ENCODE measurements at places on chromosomes 7 and 10. TPM values are rescaled to one million over a fixed set of nuclear protein-coding genes. Genes with fewer than 3 reads are reported as not detected.

SLC39A12 gene
- total RNA-seq: not detected

NUPR2 gene
- not detected for total RNA-seq

FBXW4 gene
- 15.0 TPM for total RNA-seq

ATXN7L1 gene
- 29.8 TPM for total RNA-seq

H2BK1 gene
- total RNA-seq: not detected

HOXA2 gene
- not detected for total RNA-seq

NYAP1 gene
- total RNA-seq: 4.9 TPM

POLR2J2 gene
- total RNA-seq: 3.8 TPM

SPDYE17 gene
- total RNA-seq: not detected

MPLKIP gene
- total RNA-seq: 64.0 TPM

SCRN1 gene
- 60.5 TPM for total RNA-seq

PDLIM1 gene
- 111 TPM for total RNA-seq

MRC1 gene
- not detected for total RNA-seq

HKDC1 gene
- not detected for total RNA-seq

RADIL gene
- 9.8 TPM for total RNA-seq

LRIT1 gene
- 0.07 TPM for total RNA-seq

AMPH gene
- total RNA-seq: 9.4 TPM

- no peak for DNase-seq
Observed at GRCh38 chr7:14766747-14767146, 135.8 kb downstream of the DGKB start.

GRCh38 chr10:24993237-24993958 is 22.6 kb downstream of the ENKUR start:
- no peak for DNase-seq

DNA sequence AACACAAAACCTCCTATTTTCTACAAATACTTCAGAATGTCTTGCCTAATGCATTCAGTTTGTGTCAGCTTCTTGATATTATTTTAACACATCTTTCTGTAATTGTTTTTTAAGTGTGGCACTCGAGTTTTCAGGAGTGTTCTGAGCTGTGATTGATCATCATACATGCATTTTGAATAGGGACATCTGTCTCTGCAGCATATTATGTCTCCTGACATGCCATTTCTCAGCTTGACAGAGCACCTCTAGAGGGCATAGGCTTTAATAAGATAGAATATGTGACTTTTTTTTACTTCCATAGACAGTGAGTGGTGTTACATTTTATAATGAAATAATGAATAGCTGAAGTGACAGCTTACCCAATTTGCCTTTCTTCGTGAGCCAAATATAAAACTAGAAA is 219.2 kb upstream of the HDAC9 start:
- DNase-seq: no peak

DNA sequence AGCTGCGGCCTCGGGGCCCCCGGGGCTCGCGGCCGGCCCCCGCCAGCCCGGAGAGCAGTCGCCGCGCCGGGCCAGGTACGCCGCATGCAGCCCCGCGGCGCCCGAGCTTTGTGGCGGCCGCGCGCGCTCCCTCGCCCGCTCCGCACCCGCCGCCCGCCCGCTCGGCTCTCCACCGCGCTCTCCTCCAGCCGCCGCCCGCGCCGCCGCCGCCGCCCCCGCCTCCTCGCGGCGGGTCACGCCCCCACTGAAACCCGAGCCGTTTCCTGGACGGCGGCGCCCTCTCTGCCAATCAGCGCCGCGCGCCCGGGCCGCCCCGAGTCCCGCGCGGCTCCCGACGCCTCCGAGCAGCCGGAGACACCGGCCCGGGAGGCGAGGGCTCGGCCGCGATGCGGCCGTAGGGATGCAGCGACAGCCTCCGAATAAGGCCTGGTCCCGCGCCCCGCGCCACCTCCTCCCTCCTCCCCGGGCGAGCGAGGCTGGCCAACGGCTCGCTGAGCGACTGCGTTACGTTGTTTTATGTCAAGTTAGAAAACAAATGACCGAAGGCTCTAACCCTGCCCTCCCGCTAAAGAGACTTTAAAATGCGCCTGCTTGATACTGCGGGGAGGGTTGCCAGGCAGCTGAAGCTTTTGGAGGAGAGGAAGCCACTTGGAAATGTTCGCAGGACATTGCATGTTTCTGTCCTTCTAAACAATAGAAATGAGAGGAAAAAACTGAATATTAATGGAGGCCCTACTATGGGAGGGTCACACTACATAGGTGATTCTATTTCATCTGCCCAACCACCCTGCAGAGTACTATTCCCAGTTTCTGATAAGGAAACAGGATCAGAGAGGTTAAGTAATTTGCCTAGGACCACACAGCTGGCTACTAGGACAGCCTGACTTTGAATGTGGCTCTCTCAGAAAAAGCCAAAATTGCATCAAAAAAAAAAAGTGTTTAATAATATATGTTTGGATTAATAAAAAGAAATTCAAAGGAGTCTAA is at the start of gene FGFR2:
Gene FGFR2 (minus strand): TSS at position 182 of the 987 bp plus-strand sequence. CDS start 4,627 bp downstream, outside the sequence.
- DNase-seq: peak; percentile 92

DNA sequence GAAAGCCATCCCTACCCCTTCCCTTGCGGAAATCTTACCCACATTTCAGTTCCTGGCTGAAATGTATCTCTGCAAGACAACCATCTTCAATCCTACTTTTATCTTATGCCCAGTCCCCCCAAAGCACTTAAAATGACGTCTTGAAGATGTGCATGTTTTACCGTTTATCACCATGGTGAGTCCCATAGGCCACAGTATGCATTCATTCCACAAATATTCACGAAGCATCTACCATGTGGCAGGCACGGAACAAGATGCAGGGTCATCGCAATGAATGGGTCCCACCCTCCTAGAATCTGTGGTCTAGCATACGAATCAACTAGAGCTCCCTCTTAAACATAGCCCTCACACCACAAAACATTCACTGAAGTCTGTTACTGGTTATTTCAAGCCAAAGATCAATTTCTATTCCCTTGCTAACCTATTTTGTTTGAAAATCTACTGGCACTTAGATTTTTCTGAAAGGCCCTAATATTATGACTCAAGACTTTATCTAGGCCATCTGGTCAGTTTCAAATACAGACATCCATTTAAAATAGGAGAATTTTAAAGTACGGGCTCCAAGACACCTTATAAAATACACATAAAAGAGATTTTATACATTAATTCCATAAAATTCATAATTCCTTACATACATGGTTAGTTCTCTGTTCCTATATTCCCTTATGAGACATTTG is 99.4 kb downstream of the PARD3 start:
- no peak for DNase-seq

DNA sequence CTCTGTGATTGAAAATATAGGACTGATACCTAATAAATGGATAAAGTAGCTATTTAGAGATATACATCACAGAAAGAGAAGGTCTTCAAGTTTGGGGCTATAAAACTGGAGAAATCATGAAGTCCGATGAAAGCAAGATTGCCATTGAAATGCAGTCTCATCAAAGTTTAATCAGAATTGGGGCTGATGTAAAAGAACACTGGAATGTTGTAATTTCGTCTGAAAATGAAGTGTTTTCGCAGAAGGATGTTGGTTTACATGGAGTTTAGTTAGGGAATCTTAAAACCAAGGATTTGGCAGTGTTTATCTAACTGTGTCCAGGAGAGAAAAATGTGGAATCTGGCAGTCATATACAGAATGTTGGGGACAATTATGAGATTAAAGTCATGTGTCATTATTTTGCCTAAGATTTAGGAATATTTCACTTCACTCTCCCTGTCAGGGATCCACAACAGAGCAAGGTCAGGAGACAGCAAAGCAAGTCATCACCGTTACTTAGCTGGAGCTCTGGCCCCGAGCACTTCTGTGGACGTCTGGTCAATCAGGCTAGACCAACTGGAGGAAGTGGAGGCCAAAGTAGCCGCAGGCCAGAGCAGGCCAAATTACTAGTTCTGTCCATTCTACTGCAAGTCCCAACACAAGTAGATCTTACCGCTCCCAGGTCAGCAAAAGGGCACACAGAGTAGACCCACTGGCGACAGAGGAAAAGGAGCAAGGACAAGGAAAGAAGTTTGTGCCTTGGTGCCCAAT is 37.0 kb downstream of the EPDR1 start:
- DNase-seq: no peak

DNA sequence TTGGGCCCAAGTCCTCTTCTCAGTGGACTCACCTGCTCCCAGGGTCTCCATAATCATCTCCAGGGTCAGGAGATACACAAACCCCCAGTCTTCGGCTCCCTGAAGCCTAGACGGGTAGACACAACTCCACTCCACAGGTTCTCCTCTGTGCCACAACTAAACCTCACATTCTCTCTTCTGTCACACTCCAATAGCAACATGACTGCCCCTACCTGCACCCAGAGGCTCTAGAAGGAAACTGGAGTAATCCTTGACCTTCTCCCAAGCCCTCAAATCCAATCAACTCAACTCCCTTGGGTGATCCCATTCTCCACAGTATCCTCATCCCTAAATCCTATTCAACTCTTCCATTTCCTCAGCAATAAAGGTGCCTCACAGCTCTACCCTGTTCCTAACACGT is 16.2 kb downstream of the HNRNPF start:
- no peak for DNase-seq

- DNase-seq: no peak
Observed at GRCh38 chr10:102334101-102334500, 61.4 kb upstream of the NFKB2 start.

DNA sequence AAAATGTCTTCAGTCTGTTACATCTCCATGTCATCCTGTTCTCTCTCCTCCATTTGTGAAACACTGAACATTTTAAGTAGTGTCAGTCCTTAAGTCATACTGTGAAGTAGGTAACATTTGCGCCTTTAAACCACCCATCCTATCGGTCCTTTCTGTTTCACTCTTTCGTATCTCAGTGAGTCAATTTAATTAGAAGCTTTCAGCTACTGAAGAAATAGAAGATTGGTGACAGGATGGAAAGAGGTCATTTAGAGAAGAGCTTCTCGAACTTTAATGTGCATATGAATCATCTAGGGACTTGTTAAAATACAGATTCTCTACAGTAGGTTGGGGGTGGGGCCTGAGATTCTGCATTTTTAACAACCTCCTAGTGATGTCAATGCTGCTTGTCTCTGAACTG is 113.4 kb downstream of the SRI start:
- no peak for DNase-seq

- peak; percentile 59 for DNase-seq
Observed at GRCh38 chr7:137386966-137387365, 43.4 kb upstream of the PTN start.

GRCh38 chr7:18558503-18558902 is 63.0 kb downstream of the HDAC9 start:
- no peak for DNase-seq

- DNase-seq: no peak
Observed at GRCh38 chr7:20730611-20731010, 56.1 kb downstream of the SP8 start.

DNA sequence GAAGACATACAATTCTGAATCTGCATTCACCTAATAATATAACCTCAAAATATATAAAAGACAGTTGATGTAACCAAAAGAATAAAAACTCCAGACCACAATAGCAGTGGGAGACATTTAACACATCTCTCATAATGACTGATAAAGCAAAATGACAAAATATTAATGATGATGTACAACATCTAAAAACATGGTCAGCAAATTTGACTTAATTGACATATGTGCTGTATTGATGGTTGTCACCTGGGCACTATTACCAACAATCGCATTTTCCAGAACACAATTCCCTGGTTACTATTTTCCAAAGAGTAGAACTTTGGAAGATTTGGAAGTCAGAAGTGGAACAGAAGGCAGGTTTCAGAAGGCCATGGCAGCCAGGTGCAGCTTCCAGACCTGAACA is 899.5 kb upstream of the CELF2 start:
- DNase-seq: no peak

DNA sequence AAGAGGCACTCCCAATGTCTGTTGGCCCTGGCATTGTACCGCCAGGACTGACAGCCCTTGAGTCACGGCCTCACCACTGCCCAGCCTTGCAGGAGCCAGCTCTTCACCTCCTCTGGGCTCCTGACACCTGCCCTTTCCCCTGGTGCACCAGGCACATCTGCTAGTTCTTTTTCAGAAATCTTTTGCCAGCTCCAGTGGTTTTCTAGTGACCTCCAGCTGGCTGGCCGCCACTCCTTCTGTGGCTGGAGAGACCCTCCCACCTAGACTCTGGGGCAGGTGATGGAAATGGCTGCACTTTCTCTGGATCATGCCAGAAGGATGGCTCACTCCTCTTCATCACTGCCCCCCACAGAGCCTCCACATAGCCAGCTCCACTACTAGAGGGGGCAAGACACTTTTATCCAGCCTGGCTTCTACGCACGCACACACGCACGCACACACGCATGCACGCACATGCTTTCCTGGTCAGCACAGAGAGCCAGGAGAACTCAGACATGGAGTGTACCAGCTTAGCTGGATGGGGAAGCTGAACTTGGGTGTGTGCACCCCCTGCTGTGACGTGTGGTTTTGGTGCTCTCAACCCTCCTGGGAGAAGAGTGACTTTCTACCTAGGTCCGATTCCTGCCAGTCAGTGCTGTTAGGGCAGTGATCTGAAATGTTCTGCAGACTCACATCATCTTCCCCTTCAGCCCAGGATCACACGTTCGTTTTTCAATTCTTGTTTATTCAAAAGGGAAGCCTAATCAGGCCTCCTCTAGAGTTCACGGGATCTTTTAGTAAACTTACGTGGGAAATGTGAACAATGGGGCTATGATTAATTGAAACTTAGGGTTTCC is 222.0 kb downstream of the PRPF18 start:
- no peak for DNase-seq

GRCh38 chr10:59383908-59384307 is 21.6 kb upstream of the FAM13C start:
- DNase-seq: no peak

- DNase-seq: peak; percentile 86
Observed at GRCh38 chr7:100171087-100171681, 2.8 kb upstream of the GAL3ST4 start.

- DNase-seq: no peak
Observed at GRCh38 chr10:62788861-62789467, 15.6 kb upstream of the ADO start.

- DNase-seq: no peak
Observed at GRCh38 chr10:18043148-18044006, 91.7 kb downstream of the SLC39A12 start.

- no peak for DNase-seq
Observed at GRCh38 chr7:116455499-116455898, 44.0 kb upstream of the CAV2 start.

GRCh38 chr10:133616371-133617130 is 10.0 kb downstream of the FRG2B start:
- DNase-seq: no peak

GRCh38 chr7:2437537-2438148 is 34.2 kb downstream of the CHST12 start:
- DNase-seq: no peak

DNA sequence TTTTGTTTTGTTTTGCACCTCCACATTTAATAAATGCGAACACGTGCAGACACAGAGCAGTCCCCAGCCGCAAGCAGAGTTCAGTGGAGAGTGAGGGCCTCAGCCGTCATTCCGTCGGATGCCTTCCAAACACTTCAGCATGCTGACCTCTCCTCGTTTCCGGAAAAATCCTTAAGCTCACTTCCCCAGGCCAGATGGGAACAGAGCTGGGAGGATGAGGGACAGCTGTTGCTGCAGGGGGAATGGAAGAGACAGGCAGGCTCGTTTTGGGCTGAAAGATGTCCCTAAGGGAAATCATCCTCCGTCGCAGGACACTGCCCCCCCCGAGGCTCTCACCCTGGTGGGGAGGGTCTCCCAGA is 17.2 kb upstream of the FGFR2 start:
- DNase-seq: no peak

GRCh38 chr7:94975336-94975735 is 67.9 kb downstream of the PPP1R9A start:
- no peak for DNase-seq

- no peak for DNase-seq
Observed at GRCh38 chr10:94571528-94571927, 25.9 kb downstream of the HELLS start.

GRCh38 chr7:36264123-36264801 is 111.2 kb downstream of the EEPD1 start:
- no peak for DNase-seq

Measured in GM23338 (cell line).